Activated CD4-positive, alpha-beta T cell treated with anti-CD3 and anti-CD28 coated beads for 48 hours (primary cell): ENCODE measurements at places on chromosomes 1 and 21.

DNA sequence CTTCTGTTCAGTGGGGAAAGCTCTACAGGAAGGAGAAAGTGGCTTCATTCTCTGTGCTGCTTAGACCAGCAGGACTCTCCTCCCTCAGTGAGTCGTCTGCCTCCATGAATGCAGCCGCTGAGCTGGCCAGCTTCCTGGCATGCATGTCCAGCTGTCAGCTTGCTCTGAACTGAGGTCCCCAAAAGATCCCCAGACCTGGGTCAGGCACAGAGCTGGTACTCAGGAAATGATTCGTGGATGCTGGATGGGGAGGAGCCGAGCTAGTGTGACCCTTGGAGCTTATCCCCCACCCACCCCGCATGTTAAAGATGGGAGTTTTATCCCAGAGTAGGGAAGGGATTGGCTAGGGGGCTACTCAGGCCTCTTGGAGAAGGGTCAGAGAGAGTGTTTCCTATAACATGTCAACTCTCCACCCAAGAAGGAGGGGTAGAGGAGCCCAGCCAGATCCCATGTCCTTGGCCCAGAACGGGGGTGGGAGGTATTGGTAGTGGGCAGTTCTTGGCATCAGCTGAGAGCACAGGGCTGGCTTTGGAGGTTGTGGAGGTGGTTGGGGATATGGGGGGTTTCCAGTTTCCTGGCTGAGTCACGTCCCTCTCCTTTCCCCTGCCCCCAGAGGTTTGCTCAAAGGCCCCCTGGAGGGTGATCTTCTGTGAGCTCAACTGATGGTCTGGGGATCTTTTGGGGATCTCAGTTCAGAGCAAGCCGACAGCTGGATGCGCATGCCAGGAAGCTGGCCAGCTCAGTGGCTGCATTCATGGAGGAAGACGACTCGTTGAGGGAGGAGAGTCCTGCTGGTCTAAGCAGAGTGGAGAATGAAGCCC lies 110.1 kb downstream of the FOXD2 start:
- no peak for DNase-seq

DNA sequence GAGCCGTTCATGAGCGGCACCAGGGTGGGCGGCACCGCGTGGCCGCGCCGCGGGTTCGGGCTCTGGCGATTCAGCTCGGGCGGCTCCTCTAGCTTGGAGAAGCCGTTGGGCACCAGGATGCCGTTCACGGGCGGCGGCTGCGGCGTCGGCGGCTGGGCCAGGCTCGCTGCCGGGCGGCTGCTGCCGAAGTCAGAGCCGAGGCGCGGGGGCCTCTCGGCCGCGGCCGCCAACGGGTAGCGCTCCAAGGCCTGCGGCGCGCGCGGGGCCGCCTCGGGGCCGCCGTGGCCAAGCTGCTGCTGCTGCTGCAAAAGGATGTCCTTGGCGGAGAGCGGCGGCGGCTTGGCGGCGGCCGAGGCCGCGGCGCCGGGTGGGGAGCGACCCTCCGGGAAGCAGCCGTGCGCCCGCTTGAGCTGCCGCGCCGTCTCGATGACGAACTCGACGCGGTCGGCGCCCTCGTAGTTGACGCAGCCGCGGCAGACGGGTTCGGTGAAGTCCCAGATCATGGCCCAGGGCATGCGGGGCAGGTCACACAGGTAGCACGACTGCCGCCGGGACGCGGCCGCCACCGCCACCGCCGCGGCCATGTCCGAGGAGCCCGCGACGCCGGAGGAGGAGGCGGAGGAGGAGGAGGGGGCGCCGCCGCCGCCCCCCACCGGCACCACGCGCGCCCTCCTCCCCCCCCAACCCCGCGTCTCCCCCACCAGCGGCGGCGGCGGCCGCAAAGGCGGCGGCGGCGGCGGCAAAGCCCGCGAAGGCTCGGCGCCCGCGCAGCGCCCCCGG lies 877 bp downstream of the IRF2BP2 start:
- DNase-seq: peak; percentile 82

DNA sequence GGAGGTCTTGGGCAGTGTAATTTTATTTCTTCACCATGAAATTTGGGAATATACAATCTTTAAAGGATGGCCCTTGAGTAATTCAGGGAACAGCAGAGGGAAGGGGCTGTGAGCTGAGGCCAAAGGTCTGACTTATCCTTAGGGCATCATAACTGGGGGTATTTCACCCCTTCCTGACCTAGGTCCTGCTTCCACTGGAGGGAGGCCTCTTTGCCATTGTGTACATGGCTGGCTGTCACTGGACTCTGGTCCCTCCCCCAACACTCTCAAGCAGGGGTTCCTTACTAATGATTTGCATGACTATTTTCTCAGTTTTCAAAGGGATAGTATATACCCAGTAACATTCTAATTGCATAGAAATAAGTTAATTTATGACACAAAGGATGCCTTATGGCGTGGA lies 7.2 kb upstream of the PSRC1 start:
- no peak for DNase-seq

GRCh38 chr21:41245509-41246135 lies 71.0 kb upstream of the FAM3B start:
- DNase-seq: no peak

DNA sequence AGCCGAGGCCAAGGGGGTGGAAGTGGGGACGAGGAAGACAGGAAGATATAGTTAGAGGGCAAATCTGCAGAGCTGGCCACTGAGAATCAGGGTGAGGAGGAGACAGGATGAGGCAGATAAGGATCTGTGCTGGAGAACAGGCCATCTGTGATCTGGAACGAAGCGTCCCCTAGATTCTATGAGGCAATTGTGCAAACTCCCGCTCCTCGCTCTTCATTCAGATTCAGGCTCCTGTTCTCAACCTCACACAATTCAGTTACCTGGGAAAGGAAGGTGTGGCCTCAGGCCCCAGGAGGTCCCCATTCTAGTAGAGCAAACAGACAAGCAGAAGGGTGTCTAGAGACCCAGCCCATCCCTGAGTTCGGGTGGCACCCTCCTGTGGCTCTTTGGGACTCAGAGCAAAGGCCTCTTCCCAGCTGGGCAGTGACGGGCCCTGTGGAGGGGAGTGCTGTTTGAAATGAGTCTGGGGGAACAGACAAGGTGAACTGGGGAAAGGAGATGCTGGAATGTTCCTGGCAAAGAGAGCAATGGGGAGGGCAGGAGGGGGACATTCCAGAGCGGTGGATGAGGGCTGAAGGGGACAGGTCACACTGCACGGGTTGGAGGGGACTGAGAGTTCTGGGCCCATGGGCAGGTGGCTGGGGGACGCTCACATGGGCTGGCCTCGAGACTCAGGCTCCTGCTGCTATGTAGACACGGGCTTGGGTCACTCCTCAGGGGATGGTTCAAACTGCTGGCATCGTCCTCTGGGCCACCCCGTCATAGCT lies 39.9 kb upstream of the AJAP1 start:
- DNase-seq: no peak

- DNase-seq: no peak
Measured at GRCh38 chr1:150576794-150577556, 2.4 kb downstream of the MCL1 start.

DNA sequence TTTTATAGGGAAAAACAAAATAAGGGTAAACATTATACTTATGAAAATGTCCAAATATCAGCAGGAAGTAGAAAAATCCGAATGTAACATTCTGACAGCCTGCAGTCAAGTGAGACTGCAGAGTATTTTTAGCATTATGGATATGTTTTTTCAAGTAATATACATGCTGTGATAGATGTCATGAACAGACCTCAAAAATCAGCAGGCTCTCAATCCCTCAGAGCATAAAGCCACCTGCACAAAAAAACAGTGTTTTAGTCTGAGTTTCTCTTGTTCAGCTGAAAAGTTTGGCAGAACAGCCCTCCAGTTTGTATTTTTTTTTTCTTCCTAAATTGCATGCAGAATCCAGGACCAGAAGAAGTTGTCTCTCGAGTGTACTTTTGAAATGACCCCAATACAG lies 219.1 kb upstream of the FMN2 start:
- DNase-seq: no peak

GRCh38 chr1:29249170-29249691 lies 12.9 kb downstream of the PTPRU start:
- DNase-seq: no peak

DNA sequence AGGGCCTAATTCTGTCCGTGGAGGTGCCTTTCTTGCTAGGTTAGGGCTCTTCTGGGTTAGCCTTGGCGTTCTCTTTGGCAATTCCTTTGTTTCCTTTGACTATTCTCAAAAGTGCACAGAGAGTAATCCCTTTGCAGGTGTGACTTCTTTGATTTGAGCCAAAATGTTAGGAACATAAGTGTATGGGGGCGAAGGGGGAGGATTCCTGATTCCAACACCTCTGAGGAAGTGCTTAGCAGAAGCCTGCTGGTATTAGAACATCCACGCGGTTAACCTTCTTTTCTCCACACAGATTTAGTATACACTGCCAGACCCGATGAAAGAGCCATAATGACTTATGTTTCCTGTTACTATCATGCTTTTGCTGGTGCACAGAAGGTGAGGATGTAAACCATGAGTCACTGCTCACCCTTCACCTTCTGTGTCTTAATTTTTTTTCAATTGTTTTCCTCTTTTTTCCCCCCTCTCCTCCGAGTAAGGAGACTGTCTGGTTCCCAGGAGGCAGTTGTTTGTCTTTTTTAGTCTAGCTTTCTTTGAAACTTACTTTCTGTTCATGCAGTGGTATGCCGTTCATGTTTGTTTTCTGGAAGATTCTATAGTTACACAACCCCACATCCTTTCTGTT lies 48.0 kb downstream of the ACTN2 start:
- no peak for DNase-seq

- no peak for DNase-seq
Measured at GRCh38 chr21:38982804-38983203, 177.1 kb downstream of the ETS2 start.

DNA sequence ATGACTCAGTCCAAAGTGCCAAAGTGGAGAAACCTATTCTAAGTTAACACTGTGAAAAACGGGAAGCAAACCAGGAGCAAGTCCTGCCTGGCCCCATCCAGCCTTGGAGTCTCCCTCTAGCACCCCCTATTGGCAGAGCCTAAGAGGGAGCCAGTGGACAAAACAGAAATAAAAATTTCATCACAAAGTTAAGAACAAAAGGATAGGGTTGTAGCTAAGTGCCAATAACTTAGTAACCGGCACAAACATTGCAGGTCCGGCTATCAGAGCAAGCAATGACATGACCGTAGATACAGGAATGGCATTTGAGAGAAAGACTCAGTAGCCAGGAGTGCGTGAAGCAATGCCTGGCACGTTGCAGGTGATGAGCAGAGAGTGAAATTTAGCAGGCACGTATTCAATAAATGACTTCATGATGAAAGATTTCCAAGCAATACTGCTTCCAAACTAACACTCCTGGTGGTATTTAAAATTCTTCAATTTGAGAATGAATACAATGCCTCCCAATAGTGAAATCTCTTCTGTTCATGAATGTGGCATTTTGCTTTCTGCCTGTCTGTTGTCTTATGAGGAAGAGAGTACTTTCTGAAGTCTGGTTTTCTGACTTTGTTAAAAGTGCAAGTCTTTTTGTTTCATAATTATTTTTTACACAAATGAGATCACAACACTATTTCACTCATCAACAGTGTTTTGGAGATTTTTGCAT lies 391.0 kb downstream of the OMA1 start:
- no peak for DNase-seq

GRCh38 chr21:34204481-34205439 lies 131.4 kb downstream of the MRPS6 start:
- no peak for DNase-seq

- no peak for DNase-seq
Measured at GRCh38 chr1:208747979-208748378, 503.8 kb upstream of the PLXNA2 start.

DNA sequence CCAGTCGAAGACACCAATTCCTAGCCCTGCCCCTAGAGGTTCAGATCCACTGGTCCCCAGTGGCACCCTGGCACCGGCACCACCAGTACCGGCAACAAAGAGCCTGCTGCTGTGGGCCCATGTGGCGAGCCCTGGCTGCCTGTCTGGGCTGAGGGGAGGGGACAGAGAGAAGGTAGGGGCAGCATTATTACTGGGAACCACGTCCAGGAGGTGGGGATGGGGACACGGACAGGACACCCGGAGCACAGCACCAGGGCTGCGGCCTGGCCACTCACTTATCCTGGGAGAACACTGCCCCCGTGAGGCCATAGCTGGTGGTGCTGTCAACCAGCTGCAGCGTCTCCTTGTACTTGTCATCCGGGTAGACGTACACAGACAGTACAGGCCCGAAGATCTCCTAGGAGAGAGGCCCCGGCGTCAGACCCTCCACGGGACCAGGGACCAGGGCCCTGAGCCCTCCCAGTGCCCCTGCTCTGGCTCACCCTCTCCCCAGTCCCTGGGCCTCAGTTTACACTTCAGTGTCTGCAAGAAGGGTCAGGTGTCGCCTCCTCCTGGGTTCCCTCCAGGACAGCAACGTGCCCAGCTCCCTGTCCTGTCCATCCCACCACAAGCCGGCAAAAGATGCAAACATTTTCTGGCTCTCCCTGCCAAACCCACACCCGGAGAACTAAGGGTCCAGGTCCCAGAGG lies 15.8 kb upstream of the TAS1R2 start:
- DNase-seq: peak; percentile 88

GRCh38 chr1:56774067-56774609 lies 45.1 kb downstream of the FYB2 start:
- no peak for DNase-seq

DNA sequence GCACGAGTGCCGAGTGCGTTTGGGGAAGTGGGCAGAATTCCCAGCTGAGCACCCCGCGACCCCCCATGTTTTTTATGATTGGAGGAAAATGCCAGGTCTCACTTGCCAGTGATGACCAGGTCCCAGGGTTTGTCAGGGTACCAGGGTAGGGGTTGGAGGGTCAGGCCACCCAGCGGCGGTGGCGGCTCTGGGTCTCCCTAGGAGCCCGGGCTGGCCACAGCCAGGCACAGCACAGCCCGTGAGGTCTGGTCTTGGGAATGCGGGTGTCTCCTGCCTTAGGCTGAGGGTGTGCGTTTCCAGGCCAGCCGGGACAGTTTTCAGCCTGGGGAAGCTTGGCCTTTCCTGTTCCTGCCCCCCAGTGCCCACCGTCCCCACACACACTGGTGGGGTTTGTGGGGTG lies 22.7 kb downstream of the PRKCZ start:
- DNase-seq: no peak

- DNase-seq: no peak
Measured at GRCh38 chr1:203818399-203818798, 23.0 kb downstream of the ZBED6 start.

DNA sequence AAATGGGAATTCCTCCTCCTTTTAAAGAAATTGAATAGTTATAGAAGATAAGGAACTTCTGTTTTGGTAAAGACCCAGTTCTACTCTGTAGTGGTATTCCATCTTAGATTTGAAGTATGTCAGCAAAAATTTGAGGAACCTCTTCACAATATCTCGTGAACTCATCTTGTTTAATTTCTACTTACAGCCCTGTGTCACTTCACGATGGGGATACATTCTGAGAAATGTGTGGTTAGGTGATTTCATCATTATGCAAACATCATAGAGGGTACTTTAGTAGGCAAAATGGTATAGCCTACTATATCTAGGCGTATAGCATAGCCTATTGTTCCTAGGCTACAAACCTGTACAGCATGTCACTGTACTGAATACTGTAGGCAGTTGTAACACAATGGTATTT lies 36.0 kb downstream of the ALG6 start:
- DNase-seq: no peak
